Activated naive CD4-positive, alpha-beta T cell treated with anti-CD3 and anti-CD28 coated beads for 36 hours (primary cell): ENCODE measurements at places on chromosomes 5 and 9. TPM values are rescaled to one million over a fixed set of nuclear protein-coding genes. Genes with fewer than 3 reads are reported as not detected.

GRCh38 chr5:132321109-132321721, 27.0 kb downstream of the SLC22A4 start:
- no peaks in the 10 kb centered on the region for H3K4me1 ChIP-seq
- DNase-seq = no peak
- no peak overlapping the region for H3K4me3 ChIP-seq
- no peaks in the 10 kb centered on the region for H3K27me3 ChIP-seq
- no peak overlapping the region for H3K27ac ChIP-seq

DNA sequence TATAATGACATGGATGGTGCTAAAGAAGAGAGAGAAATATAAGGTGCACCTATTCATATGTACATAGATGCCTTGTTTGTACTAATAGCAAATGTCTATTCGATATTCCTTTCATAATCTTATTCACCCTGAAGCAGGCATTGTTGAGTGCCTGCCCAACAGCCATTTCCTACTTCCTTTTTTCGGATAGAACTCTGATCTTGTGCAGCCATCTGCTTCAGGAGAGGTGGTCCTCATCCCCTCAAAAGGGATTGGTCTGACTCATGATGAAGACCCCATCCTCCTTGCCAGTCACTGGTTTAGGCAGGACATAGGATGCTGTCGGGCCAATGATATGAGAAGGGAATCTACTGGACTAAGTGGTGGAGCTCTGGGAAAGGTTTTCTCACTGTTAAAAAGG, 8.4 kb upstream of the RANBP3L start:
- peaks cover 10% of the 10 kb centered on the region for H3K27me3 ChIP-seq
- no peak for DNase-seq
- no peaks in the 10 kb centered on the region for H3K4me1 ChIP-seq
- no peak overlapping the region for H3K4me3 ChIP-seq
- no peak overlapping the region for H3K27ac ChIP-seq

DNA sequence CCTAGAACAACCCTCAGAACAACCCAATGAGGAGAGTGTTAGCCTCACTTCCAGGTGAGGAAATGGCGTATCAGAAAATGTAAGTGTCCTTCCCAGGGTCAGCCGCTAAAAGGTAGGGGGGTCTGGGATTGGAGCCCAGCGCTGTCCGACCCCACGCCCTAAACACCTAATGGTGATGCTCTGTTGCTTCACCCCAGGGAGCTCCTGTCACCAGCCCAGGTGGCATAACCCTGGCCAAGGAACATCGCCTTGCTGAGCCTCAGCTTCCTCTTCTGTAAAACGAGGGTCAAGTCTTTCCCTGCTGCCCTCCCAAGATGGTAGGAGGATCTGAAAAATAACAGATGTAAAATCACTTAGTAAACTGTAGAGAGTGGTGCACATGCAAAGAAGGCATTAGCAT, 132.5 kb downstream of the PAX5 start:
- H3K4me3 ChIP-seq = no peak overlapping the region
- peaks cover 4% of the 10 kb centered on the region for H3K4me1 ChIP-seq
- no peak for DNase-seq
- no peak overlapping the region for H3K27ac ChIP-seq
- peaks cover 21% of the 10 kb centered on the region for H3K27me3 ChIP-seq

- no peaks in the 10 kb centered on the region for H3K4me1 ChIP-seq
- peaks cover 23% of the 10 kb centered on the region for H3K36me3 ChIP-seq
- no peak overlapping the region for H3K27ac ChIP-seq
- no peak overlapping the region for H3K4me3 ChIP-seq
Measured at GRCh38 chr5:80672140-80672736, 17.5 kb upstream of the DHFR start.

Gene ZCCHC10
- 23.5 TPM for total RNA-seq

GRCh38 chr5:34866989-34867471, 28.1 kb downstream of the TTC23L start:
- no peak overlapping the region for H3K4me3 ChIP-seq
- H3K4me1 ChIP-seq = no peaks in the 10 kb centered on the region
- H3K27me3 ChIP-seq = no peaks in the 10 kb centered on the region
- no peak overlapping the region for H3K27ac ChIP-seq
- no peaks in the 10 kb centered on the region for H3K36me3 ChIP-seq

Gene UBAC1
- total RNA-seq = 40.0 TPM

DNA sequence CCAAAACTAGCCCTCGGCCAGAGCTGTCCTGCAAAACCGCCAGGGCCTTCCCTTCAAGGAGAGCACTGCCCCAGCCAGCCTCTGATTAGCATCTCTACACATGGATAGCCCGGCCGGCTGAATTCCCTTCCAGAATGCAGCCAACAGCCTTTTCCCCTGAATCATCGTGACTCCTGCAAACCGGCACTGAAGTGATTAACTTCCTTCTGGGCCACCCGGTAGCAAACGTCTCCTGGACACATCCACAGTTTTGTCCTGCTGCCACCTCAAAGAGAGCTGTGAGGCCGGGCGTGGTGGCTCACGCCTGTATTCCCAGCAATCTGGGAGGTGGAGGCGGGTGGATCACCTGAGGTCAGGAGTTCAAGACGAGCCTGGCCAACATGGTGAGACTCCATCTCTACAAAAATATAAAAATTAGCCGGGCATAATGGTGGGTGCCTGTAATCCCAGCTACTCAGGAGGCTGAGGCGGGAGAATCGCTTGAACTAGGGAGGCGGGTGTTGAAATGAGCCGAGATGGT, 21.1 kb upstream of the EEIG1 start:
- DNase-seq = no peak
- peaks cover 28% of the 10 kb centered on the region for H3K4me1 ChIP-seq
- no peaks in the 10 kb centered on the region for H3K36me3 ChIP-seq
- no peak overlapping the region for H3K4me3 ChIP-seq
- H3K27me3 ChIP-seq = no peaks in the 10 kb centered on the region

DNA sequence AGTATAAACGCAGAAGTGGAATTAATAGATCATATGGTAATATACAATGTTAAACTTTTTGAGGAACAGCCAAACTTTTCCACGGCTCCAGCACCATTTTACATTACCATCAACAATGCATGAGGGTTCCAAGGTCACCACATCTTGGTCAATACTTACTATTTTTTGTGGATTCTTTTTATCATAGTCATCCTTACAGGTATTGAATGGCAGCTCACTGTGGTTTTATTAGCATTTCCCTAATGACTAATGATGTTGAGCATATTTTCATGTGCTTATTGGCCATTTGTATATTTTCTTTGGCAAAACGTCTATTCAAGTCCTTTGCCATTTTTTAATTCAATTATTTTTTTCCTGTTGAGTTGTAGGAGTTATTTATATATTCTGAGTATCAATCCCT, 14.1 kb upstream of the RAPGEF6 start:
- no peaks in the 10 kb centered on the region for H3K27me3 ChIP-seq
- peaks cover 28% of the 10 kb centered on the region for H3K36me3 ChIP-seq
- no peak overlapping the region for H3K27ac ChIP-seq
- DNase-seq = no peak

GRCh38 chr5:127746756-127747155, 43.6 kb downstream of the CCDC192 start:
- H3K4me1 ChIP-seq = no peaks in the 10 kb centered on the region
- DNase-seq = no peak
- no peak overlapping the region for H3K4me3 ChIP-seq
- H3K27ac ChIP-seq = no peak overlapping the region
- H3K36me3 ChIP-seq = no peaks in the 10 kb centered on the region
- H3K27me3 ChIP-seq = peaks cover 7% of the 10 kb centered on the region

Gene CATSPER3
- 0.32 TPM for total RNA-seq

GRCh38 chr5:112973904-112974303, 2.7 kb upstream of the DCP2 start:
- H3K36me3 ChIP-seq = peaks cover 2% of the 10 kb centered on the region
- DNase-seq = no peak
- H3K27ac ChIP-seq = no peak overlapping the region
- H3K27me3 ChIP-seq = no peaks in the 10 kb centered on the region
- H3K4me3 ChIP-seq = no peak overlapping the region

- H3K4me3 ChIP-seq = no peak overlapping the region
- H3K4me1 ChIP-seq = peaks cover 21% of the 10 kb centered on the region
- peak overlapping the region; percentile 71 for H3K27ac ChIP-seq
- H3K27me3 ChIP-seq = no peaks in the 10 kb centered on the region
Measured at GRCh38 chr5:115624994-115625393, 842 bp downstream of the TMED7 start.

- H3K4me3 ChIP-seq = no peak overlapping the region
- H3K27me3 ChIP-seq = no peaks in the 10 kb centered on the region
- H3K4me1 ChIP-seq = peaks cover 6% of the 10 kb centered on the region
- no peak overlapping the region for H3K27ac ChIP-seq
Measured at GRCh38 chr9:129126749-129127618, 15.8 kb downstream of the PTPA start.

Gene HACD4
- 1.6 TPM for total RNA-seq

Gene HRCT1
- not detected for total RNA-seq

GRCh38 chr9:80951675-80952074, 737.7 kb downstream of the TLE1 start:
- no peak overlapping the region for H3K27ac ChIP-seq
- no peaks in the 10 kb centered on the region for H3K27me3 ChIP-seq
- H3K4me3 ChIP-seq = no peak overlapping the region
- no peaks in the 10 kb centered on the region for H3K36me3 ChIP-seq
- H3K4me1 ChIP-seq = no peaks in the 10 kb centered on the region

Gene GADD45G
- total RNA-seq = 0.72 TPM

- H3K4me3 ChIP-seq = no peak overlapping the region
- no peaks in the 10 kb centered on the region for H3K27me3 ChIP-seq
- H3K4me1 ChIP-seq = no peaks in the 10 kb centered on the region
- DNase-seq = no peak
- no peak overlapping the region for H3K27ac ChIP-seq
Measured at GRCh38 chr5:171710451-171711024, 75.1 kb upstream of the SMIM23 start.

Gene EQTN
- total RNA-seq = not detected

DNA sequence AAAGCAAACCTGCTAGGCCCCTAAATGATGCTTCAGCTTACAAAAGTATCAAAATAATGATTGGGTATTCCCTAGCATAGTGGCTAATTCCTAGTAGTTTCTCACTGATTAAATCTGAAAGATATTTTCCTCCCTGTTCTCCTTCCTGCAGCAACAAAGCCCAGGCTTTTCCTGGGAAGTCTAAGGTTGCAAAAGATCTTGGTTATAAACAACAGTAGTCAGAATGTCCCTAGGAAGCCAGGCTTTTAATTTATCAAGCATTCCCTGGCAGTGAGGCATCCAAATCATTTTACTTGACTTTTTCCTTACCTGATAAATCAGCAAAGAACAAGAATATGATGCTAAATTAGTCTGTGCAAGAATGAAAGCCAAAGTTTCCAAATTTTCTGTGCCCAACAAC, 272.0 kb downstream of the PDE4D start:
- H3K27ac ChIP-seq = no peak overlapping the region
- H3K27me3 ChIP-seq = peaks cover 3% of the 10 kb centered on the region
- DNase-seq = no peak
- H3K4me1 ChIP-seq = no peaks in the 10 kb centered on the region
- H3K4me3 ChIP-seq = no peak overlapping the region
- H3K36me3 ChIP-seq = no peaks in the 10 kb centered on the region

Gene IL4
- total RNA-seq = not detected
